ENCODE measurements at places on chromosomes 7 and 10. TPM values are rescaled to one million over a fixed set of nuclear protein-coding genes. Genes with fewer than 3 reads are reported as not detected.

Gene NPSR1
- not detected for total RNA-seq

Gene GPR15LG
- total RNA-seq, result not detected

Gene C10orf105
- total RNA-seq, result 0.15 TPM

Gene UTF1
- not detected for total RNA-seq

DNA sequence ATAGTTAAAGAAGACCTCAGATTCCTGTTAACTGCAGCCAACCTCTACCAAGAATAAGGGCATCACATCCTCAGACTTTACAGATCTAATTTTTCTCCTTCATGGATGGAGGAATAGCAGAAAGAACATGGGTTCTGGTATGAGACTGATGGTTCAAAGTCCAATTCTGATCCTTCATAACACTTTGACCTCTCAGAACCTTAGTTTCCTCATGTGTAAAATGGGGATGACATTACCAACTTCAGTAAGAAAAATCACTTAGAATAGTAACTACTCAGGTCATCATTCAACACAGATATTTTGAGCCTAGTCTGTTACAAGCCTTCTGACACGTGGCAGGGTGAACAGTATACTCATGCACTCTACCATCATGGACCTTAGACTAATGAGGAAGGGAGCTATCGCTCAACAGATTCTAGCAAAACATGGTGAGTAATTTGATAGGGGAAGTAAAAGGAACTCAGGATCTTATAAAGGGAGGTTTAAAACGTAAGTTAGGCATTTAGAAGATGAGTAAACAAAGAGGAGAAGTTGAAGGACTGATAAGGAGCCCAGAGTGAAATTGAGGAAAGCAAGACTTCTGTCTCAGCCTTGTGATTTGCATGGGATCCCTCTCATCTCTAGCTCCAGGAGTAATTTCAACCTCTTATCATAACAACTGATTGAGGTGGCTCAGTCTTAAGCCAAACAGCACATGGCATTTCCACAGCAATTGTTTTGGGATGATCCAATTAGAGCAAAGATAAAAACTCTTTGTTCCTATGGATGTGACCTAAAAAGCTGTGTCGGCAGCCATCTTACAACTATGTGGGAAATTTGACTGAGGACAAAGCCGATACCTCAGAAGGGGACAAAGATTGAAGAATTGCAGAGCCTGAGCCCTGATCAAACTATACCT lies 69.2 kb upstream of the TCF7L2 start:
- H3K27ac ChIP-seq, result no peak overlapping the region
- no peaks in the 10 kb centered on the region for H3K36me3 ChIP-seq
- DNase-seq, result no peak
- H3K4me3 ChIP-seq, result no peak overlapping the region

DNA sequence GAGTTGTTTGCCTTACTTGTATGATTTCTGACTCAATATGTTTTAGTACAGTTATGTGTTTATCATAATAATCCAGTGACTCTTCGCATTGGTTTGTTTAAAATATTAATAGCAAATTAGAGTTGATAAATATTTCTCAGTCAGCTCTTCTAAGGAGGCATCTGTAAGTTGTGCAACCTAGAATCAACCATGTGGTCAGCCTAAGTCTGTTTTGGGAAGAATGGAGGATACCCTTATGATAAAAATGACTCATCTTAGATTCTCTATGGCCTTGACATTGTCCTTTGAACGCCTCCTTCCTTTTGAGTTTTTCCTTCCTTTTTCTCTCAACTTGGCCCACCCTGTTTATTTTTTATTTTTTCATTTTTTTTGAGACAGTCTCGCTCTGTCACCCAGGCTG lies 18.8 kb downstream of the DNAJC9 start:
- no peaks in the 10 kb centered on the region for H3K4me1 ChIP-seq
- no peak for DNase-seq
- no peak overlapping the region for H3K4me3 ChIP-seq
- no peaks in the 10 kb centered on the region for H3K36me3 ChIP-seq
- H3K27me3 ChIP-seq, result no peaks in the 10 kb centered on the region
- no peak overlapping the region for H3K27ac ChIP-seq

GRCh38 chr10:48478980-48479811 lies 125.7 kb downstream of the ARHGAP22 start:
- no peak overlapping the region for H3K4me3 ChIP-seq
- no peak for DNase-seq
- H3K27ac ChIP-seq, result no peak overlapping the region
- H3K27me3 ChIP-seq, result no peaks in the 10 kb centered on the region
- H3K36me3 ChIP-seq, result no peaks in the 10 kb centered on the region
- H3K4me1 ChIP-seq, result no peaks in the 10 kb centered on the region

- no peak overlapping the region for H3K27ac ChIP-seq
- DNase-seq, result no peak
- peaks cover 4% of the 10 kb centered on the region for H3K36me3 ChIP-seq
- H3K4me1 ChIP-seq, result no peaks in the 10 kb centered on the region
- H3K4me3 ChIP-seq, result no peak overlapping the region
- no peaks in the 10 kb centered on the region for H3K27me3 ChIP-seq
These were observed 55.5 kb upstream of the ODAD2 start for GRCh38 chr10:28054228-28054860.

DNA sequence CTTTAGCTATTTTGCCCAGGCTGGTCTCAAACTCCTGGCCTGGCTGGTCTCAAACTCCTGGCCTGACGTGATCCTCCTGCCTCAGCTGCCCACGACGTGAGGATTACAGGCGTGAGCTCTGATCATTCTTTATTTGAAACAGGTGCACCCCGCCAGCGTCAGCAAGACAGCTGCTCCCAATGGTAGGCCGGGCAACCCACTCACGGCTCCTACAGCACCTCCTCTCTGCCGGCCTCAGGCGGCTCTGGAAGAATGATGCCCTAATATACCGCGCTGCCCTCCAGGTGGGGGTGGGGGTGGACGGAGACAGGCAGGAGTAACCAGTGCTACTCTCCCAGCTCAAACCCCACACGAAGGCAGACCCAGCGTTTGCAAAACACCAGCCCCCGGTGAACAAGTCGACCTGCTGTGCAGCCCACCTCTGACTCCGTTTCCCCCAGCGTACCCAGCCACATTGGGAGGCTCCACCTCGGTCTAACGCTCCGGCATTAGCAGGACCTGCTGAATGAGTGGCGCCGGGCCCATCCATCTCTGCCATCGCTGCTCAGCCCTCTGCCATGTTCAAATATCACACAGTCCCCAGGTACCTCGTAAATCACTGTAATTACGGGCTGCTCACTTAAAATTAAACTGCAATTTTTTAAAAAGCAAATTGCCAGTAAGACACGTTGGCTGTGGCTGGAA lies 148.6 kb downstream of the ELFN1 start:
- H3K4me1 ChIP-seq, result peaks cover 8% of the 10 kb centered on the region
- DNase-seq, result no peak
- H3K4me3 ChIP-seq, result no peak overlapping the region
- H3K36me3 ChIP-seq, result no peaks in the 10 kb centered on the region
- no peak overlapping the region for H3K27ac ChIP-seq

DNA sequence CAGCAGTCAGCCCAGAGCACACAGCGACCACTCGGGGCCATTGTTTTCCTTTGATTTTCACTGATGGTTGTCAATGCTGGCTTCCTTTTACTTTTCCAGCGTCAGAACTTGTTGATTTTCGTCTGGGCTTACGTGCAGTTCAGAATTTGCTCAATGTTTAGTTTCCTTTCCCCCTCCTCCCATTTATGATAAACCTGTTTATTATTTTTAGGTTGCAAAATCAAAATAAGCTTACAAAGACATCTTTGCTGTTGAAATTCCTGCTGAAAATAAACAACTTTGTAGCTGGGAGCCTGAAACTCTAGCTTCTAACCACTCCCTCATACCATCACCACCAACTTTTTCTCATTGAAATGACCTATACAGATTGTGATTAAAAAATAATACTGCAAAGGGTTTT lies 83.1 kb upstream of the LYZL1 start:
- no peak for DNase-seq
- no peak overlapping the region for H3K27ac ChIP-seq
- no peaks in the 10 kb centered on the region for H3K36me3 ChIP-seq

- DNase-seq, result no peak
- H3K27ac ChIP-seq, result no peak overlapping the region
- H3K36me3 ChIP-seq, result no peaks in the 10 kb centered on the region
- H3K27me3 ChIP-seq, result peaks cover 7% of the 10 kb centered on the region
- H3K4me1 ChIP-seq, result peaks cover 42% of the 10 kb centered on the region
- H3K4me3 ChIP-seq, result no peak overlapping the region
These were observed 4.9 kb upstream of the ELN start for GRCh38 chr7:74023092-74023536.

DNA sequence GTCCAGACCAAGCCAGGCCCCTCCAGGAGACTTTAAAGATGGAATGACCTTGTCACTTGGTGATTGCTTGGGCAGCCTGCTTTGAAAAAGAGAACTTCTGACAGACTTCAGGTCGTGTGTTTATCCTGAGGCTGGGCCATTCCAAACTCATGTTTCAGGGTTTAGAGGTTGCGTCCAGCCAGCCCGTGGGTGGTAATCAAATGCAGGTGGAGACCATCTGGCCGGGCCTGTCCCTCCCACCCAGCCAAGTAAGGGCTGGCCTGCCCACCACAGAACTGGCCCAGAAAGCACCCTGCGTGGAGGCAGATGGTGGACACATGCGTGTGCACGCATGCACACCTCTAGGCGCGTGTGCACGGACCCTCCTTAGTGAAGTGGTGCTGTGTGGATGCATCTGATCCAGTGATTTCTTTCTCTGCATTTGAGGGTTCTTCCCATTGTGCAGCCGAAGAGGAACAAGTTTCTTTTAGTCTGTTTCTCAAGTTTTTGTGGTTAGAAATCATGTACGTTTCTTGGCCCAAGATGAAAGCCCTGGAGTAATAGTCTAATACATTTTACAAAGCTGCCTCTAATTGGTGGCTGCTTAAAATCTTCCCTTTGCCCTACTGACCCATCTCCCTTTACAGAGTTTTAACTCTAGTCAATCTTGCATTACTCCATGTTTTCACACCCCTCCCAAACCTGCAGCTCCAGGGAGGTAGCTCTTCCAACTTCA lies 43.0 kb downstream of the SUFU start:
- no peak for DNase-seq
- peaks cover 16% of the 10 kb centered on the region for H3K4me1 ChIP-seq
- no peak overlapping the region for H3K4me3 ChIP-seq
- no peak overlapping the region for H3K27ac ChIP-seq
- H3K27me3 ChIP-seq, result no peaks in the 10 kb centered on the region

DNA sequence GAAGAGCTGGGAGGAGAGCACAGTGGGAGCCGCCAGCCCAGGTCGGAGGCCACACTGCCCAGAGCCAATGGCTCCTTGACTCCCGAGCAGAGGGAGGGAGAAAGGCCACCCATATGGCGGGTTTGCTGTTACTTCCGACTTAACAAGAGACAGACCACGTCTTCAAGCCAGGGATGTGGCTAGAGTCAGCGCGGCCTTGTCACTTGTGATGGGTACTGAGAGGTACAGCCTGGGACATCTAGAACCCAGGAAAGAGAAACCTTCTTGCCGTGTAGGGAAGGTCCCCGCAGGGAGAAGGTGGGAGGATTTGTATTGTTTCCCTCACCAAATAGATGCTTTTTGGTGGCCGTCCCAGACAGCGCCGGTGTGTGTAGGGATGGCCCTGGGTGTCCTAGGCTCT lies 127.6 kb downstream of the PAXIP1 start:
- H3K4me1 ChIP-seq, result peaks cover 11% of the 10 kb centered on the region
- no peak overlapping the region for H3K4me3 ChIP-seq
- H3K27me3 ChIP-seq, result no peaks in the 10 kb centered on the region
- DNase-seq, result no peak

DNA sequence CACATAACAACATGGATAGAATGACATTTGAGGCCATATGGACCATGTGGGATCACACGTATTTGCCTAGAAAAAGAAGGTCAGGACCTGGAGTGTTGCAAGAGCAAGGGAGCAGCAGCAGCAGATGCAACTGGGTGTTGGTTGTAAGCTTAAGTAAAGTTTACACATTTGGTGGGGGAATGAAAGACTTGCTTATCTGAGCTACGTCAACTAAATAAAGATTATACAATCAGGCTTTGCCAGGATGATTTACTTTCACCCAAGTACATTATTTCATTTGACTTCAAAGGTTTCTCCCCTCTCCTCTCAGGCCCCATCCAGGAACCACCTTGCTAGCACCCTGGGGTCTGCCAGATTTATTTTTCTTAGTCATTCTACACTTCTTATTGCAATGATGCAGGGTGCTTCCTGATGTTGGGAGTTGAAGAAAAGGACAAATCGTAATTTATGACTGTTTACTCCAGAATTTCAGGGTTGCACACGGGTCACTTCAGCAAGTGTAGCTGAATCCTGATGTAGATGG lies 591.9 kb upstream of the IGFBP3 start:
- no peak overlapping the region for H3K27ac ChIP-seq
- no peaks in the 10 kb centered on the region for H3K36me3 ChIP-seq
- no peaks in the 10 kb centered on the region for H3K27me3 ChIP-seq
- no peak overlapping the region for H3K4me3 ChIP-seq
- H3K4me1 ChIP-seq, result no peaks in the 10 kb centered on the region

- no peaks in the 10 kb centered on the region for H3K36me3 ChIP-seq
- H3K27me3 ChIP-seq, result no peaks in the 10 kb centered on the region
- no peaks in the 10 kb centered on the region for H3K4me1 ChIP-seq
- H3K4me3 ChIP-seq, result no peak overlapping the region
- DNase-seq, result no peak
These were observed 79.4 kb downstream of the ITGB1 start for GRCh38 chr10:32878646-32879045.

- no peaks in the 10 kb centered on the region for H3K27me3 ChIP-seq
- H3K27ac ChIP-seq, result no peak overlapping the region
- H3K4me1 ChIP-seq, result no peaks in the 10 kb centered on the region
- no peaks in the 10 kb centered on the region for H3K36me3 ChIP-seq
- H3K4me3 ChIP-seq, result no peak overlapping the region
These were observed 699.6 kb downstream of the GRID1 start for GRCh38 chr10:85666987-85667386.

DNA sequence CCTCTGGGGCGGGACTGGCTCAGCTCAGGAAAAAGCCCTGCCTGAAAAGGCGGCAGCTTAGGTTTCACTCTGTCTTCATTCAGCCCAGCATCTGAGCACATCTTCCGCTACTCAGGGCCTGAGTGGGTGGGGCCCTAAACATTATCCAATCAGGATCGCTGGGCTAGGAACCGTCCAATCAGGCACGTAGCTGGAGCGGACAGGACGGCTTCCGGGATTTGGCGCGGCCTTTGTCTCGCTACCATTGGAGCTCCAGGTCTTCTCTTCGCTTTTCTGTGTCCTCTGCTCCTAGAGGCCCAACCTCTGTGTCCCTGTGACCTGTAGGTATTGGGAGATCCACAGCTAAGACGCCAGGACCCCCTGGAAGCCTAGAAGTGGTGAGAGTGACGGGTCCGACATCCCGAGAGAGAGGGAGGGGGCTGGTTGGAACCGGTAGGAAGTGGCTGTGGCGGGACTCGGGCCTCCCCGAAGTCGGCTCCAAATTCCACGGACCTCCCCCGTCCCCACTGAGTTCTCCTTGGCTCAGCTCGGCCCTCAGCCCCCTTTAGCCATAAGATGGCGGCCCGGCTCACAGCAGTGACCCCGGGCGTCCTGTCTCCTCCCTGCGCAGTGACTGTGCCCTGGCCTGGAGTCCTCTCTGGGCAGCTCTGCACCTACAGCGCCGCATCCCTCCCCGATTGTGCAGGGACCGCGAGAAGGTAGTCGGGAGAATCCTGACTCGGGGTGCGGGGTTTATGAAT lies 99.1 kb downstream of the ZNF680 start:
- peak; percentile 38 for DNase-seq
- no peaks in the 10 kb centered on the region for H3K4me1 ChIP-seq
- H3K36me3 ChIP-seq, result no peaks in the 10 kb centered on the region
- no peaks in the 10 kb centered on the region for H3K27me3 ChIP-seq
- H3K27ac ChIP-seq, result peak overlapping the region; percentile 3
- peak overlapping the region; percentile 44 for H3K4me3 ChIP-seq

Measured in upper lobe of left lung (tissue), 6 donors.